T-helper 17 cell (primary cell): ENCODE measurements at places on chromosomes 12 and 14. TPM values are rescaled to one million over a fixed set of nuclear protein-coding genes. Genes with fewer than 3 reads are reported as not detected.

DNA sequence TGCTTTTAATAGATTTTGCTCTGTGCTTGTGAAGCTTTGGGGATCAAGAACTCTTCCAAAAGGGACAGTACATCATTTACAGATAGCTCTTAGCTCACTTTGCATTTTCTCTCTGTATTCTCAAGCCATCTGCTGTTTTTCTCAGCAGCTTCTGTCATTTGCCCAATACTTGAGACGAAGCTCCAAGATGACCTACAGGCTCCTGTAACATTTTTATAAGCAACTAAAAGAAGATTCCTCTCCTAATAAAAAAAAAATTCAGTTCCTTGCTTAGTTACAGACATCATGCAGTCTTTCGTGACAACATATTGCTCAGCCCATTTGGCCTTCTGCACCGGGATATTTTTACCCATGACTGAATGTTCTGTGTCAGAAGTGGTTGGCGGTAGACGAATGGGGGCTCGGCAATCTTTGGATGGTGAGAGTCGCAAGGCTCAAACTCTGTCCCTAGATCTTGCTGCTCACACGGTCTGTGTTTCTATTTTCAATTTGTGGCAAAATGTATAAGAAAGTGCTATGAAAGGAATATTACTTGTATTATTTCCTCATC is 215.6 kb downstream of the FSCB start:
- no peaks in the 10 kb centered on the region for H3K4me1 ChIP-seq
- H3K36me3 ChIP-seq = no peaks in the 10 kb centered on the region
- no peak overlapping the region for H3K4me3 ChIP-seq

KRT83 gene
- not detected for total RNA-seq

- no peak for DNase-seq
- H3K27ac ChIP-seq = no peak overlapping the region
- H3K27me3 ChIP-seq = no peaks in the 10 kb centered on the region
- no peaks in the 10 kb centered on the region for H3K36me3 ChIP-seq
- H3K4me1 ChIP-seq = no peaks in the 10 kb centered on the region
- H3K4me3 ChIP-seq = no peak overlapping the region
These were observed 9.2 kb upstream of the MYF6 start for GRCh38 chr12:80698256-80698655.

DNA sequence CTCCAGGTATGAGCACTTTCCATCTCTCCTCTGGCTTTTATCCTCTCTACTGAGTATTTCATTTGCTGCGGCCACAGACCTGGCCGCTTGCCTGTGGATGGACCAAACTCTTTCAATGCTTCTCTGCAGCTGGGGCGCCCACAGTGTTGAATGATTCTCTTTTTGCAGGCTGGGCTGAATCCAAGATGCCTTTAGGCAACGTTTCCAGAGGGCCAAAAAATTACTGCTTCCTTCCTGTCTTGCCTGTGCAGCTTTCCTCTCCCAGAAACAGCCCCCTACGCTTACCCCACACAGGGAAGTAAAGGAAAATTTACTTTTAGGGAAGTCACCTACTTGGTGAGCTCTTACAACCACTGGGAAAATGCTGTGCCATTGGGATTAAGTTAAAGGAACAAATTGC is 55.6 kb upstream of the JDP2 start:
- no peak overlapping the region for H3K4me3 ChIP-seq
- H3K4me1 ChIP-seq = no peaks in the 10 kb centered on the region
- peaks cover 4% of the 10 kb centered on the region for H3K36me3 ChIP-seq
- no peak overlapping the region for H3K27ac ChIP-seq
- DNase-seq = no peak
- H3K27me3 ChIP-seq = peaks cover 18% of the 10 kb centered on the region

DNA sequence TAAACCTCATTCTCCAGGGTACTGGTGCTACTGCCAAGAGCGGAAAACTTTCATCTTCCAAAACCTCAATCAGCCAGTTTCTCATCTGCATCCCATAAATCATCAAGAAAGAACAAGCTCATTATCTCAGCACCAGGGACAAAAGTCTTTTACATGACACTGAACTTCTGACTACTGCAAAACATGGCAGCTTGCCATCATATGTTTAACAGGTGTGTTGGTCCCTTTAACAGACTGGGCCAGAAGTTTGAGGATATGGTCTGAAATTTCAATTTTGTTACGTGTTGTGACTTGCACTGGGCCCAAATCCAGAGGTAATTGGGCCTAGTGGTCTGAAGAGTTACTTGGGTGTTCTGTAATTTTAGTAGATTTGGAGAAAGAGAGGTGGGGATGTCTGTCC is 305.4 kb upstream of the SEL1L start:
- no peaks in the 10 kb centered on the region for H3K36me3 ChIP-seq
- H3K27me3 ChIP-seq = no peaks in the 10 kb centered on the region
- no peak overlapping the region for H3K27ac ChIP-seq
- H3K4me1 ChIP-seq = no peaks in the 10 kb centered on the region

DNA sequence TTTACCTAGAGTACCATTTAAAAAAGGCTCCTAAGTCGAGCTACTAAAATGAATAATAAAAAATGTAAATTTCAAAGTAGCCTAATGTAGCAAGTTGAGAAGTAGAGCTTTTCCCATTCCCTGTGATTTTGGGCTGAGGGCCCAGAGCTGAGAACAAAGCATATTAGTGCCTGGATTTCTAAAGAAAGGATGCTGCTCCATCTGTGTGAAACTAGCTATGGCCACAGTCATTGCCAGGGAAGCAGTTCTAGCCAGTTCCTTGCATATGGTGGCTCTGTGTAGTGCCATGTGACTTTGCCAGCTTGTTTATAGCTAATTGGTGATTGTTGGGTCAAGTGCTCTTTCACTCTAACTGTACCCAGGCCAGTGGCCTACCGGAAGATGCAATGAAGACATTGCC is 20.4 kb upstream of the FBXO33 start:
- no peak overlapping the region for H3K27ac ChIP-seq
- peaks cover 10% of the 10 kb centered on the region for H3K27me3 ChIP-seq
- H3K4me3 ChIP-seq = no peak overlapping the region

- H3K4me3 ChIP-seq = no peak overlapping the region
- DNase-seq = no peak
- H3K4me1 ChIP-seq = peaks cover 3% of the 10 kb centered on the region
- no peak overlapping the region for H3K27ac ChIP-seq
- H3K36me3 ChIP-seq = no peaks in the 10 kb centered on the region
These were observed 17.8 kb upstream of the PPP2R5C start for GRCh38 chr14:101743701-101744100.

REP15 gene
- not detected for total RNA-seq

- H3K36me3 ChIP-seq = no peaks in the 10 kb centered on the region
- no peaks in the 10 kb centered on the region for H3K4me1 ChIP-seq
- no peak overlapping the region for H3K4me3 ChIP-seq
These were observed 476.5 kb upstream of the TBX3 start for GRCh38 chr12:115160271-115161128.

WASHC3 gene
- 27.8 TPM for total RNA-seq

SLC10A1 gene
- total RNA-seq = not detected

DNA sequence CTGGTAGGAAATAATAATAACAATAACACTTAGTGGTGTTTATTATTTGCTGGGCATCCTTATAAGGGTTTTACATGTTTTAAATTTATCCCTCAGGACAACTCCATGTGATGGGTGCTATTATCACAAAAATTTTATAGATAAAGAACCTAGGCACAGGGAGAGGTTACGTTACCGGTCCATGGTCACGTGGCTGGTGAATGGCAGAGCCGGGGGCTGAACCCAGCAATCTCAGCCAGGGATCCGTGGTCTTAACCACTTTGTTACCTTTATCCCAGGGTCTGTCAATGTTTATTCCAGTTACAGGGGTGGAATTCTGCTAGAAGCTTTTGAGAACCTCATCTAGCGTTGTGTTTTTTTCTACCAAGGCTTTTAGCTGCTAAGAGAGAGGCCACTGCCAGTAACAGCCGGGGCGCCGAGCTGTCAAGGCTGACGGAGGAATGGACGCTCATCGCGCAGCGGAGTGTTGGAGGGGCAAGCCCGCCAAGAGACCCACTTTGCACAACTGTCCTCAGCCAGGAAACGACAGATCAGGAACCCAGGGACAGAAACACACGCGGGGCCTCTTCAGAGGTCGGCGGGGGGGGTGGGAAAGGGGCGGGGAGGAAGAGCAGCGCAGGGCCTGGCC is 418 bp downstream of the AMN1 start:
- peaks cover 32% of the 10 kb centered on the region for H3K4me1 ChIP-seq
- H3K36me3 ChIP-seq = no peaks in the 10 kb centered on the region
- peak overlapping the region; percentile 98 for H3K27ac ChIP-seq

DNA sequence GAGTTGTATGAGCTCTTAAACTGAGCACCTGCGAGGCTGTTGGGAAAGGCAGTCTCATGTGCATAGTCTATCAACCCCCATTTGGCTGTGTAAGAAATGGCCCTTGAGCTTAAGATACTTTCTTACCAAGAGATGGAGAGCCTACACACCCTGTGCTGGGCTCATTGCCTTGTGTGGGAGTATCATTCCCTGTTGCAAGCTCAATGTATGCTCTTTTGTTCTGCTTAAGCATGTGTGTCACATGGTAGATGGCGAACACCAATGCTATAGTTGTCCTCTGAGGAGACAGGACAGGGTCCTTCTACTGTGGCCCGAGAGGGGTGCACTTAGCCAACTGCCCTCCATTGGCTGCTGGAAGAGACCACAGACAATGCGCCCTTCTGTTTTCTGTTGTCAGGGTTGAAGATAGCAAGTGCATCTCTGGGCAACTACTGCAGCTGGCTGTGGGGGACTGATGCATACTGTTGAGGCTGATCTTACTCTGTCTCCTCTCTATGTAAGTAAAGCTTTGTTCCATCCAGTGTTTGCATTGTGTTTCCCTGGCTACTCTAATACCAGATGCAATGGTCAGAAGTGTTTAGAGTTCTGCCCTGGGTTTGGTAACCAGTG is 79.5 kb downstream of the PTPRB start:
- no peaks in the 10 kb centered on the region for H3K36me3 ChIP-seq
- no peaks in the 10 kb centered on the region for H3K4me1 ChIP-seq
- no peak overlapping the region for H3K4me3 ChIP-seq
- H3K27ac ChIP-seq = no peak overlapping the region
- DNase-seq = no peak

SYT1 gene
- total RNA-seq = not detected

GRCh38 chr14:35459776-35460175 is 55.2 kb upstream of the NFKBIA start:
- H3K4me1 ChIP-seq = peaks cover 3% of the 10 kb centered on the region
- no peaks in the 10 kb centered on the region for H3K27me3 ChIP-seq
- H3K27ac ChIP-seq = no peak overlapping the region
- H3K36me3 ChIP-seq = peaks cover 6% of the 10 kb centered on the region
- no peak for DNase-seq
- no peak overlapping the region for H3K4me3 ChIP-seq

GRCh38 chr12:127304751-127305725 is 961.9 kb upstream of the TMEM132C start:
- H3K27me3 ChIP-seq = peaks cover 38% of the 10 kb centered on the region
- H3K36me3 ChIP-seq = peaks cover 2% of the 10 kb centered on the region
- DNase-seq = no peak
- no peak overlapping the region for H3K4me3 ChIP-seq
- no peaks in the 10 kb centered on the region for H3K4me1 ChIP-seq

KRT5 gene
- total RNA-seq = not detected

- no peak for DNase-seq
- peaks cover 17% of the 10 kb centered on the region for H3K4me1 ChIP-seq
- H3K4me3 ChIP-seq = no peak overlapping the region
- H3K36me3 ChIP-seq = no peaks in the 10 kb centered on the region
These were observed 5.3 kb downstream of the TMEM253 start for GRCh38 chr14:21106176-21106497.

- no peak overlapping the region for H3K4me3 ChIP-seq
- H3K27ac ChIP-seq = no peak overlapping the region
- no peaks in the 10 kb centered on the region for H3K27me3 ChIP-seq
- H3K4me1 ChIP-seq = no peaks in the 10 kb centered on the region
- H3K36me3 ChIP-seq = no peaks in the 10 kb centered on the region
- DNase-seq = no peak
These were observed 158.8 kb upstream of the NPAS3 start for GRCh38 chr14:32779840-32780239.

DNA sequence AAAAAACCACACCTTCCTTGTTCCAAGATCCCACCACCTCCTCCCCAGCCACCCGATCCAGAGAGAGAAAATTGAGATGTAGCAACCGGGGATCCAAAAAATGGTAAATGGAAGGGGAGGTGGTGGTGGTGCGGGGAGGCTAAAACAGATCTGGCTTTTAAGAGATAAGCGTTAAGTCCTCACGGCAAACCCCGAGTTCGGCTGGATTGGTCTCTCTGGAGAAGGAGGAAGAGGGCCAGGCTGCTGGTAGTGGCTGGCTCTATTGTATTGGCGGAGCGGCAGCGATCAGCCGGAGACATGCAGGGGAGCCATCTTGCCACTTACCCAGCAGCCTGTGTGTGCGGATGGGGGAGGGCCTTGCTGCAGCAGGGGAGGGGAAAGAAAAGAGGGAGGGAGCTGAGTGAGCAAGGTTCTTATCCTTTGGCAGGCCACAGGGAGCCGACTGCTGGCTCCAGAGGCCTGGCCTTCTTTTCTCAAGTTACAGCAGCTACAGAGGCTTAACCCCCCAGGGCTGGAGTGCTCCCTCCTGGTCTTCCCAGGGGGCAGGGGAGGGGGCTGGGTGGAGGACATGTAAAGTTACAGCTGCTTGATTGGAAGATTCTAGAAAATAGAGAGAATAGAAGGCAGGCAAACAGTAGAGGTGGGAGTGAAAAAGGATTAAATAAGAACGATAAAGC is 14.1 kb upstream of the CDH24 start:
- peak overlapping the region; percentile 93 for H3K4me3 ChIP-seq
- peak; percentile 66 for DNase-seq
- H3K27ac ChIP-seq = peak overlapping the region; percentile 95
- no peaks in the 10 kb centered on the region for H3K27me3 ChIP-seq
- H3K4me1 ChIP-seq = peaks cover 24% of the 10 kb centered on the region

- no peaks in the 10 kb centered on the region for H3K4me1 ChIP-seq
- H3K4me3 ChIP-seq = no peak overlapping the region
- peaks cover 2% of the 10 kb centered on the region for H3K36me3 ChIP-seq
- no peak overlapping the region for H3K27ac ChIP-seq
- peaks cover 26% of the 10 kb centered on the region for H3K27me3 ChIP-seq
- DNase-seq = no peak
These were observed 101.7 kb upstream of the C14orf180 start for GRCh38 chr14:104477666-104478380.

DNA sequence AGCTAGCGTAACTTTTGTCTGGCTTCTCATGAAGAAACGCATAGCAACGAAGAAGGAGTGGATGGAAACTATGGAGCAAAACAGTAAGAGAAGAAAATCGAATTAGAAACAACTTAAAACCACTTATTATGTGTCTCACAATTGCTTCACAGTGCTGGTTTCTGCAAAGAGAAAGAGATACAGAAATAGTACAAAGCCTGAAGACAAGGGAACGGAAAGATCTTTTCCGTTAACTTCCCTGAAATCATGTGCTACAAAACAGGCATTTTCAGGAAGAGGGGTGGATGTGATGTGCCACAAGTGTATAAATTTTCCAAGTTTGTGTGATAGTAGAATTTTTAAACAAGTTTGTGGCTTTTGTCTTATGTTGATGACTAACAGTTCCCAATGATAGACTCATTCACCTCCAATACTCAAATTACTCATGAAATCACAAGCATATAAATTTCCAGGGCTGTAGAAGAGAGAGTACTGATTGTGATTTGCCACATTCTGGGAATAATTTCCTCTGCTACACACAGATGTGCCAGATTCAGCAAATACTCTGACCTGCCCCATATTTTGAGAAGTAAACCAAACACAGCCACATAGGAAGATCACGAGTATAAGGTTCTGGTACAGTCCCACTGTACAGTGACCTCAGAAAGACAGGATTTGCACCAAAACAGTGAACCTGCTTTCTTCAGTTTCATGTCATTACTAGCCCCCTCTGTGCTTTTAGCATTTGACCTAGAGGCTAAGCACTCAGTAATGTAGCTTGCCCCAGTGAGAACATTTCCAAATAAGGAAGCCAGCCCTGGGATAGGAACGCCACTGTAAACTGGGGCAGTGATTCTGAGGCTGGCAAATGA is 41.4 kb upstream of the PPFIA2 start:
- no peak overlapping the region for H3K4me3 ChIP-seq
- no peak overlapping the region for H3K27ac ChIP-seq
- H3K4me1 ChIP-seq = no peaks in the 10 kb centered on the region

CIDEB gene
- total RNA-seq = 16.8 TPM

ASCL1 gene
- total RNA-seq = not detected

EID3 gene
- total RNA-seq = 12.2 TPM
